Thoracic aorta (tissue), 2 donors: ENCODE measurements at places on chromosomes 5 and 9. TPM values are rescaled to one million over a fixed set of nuclear protein-coding genes. Genes with fewer than 3 reads are reported as not detected.

The SLC6A7 gene
- not detected for total RNA-seq

The OR1Q1 gene
- total RNA-seq = not detected

The STPG3 gene
- not detected for total RNA-seq

The PDE8B gene
- total RNA-seq = 22.7 TPM

The CREBRF gene
- 39.3 TPM for total RNA-seq

The OR2K2 gene
- total RNA-seq = not detected

The FOXI1 gene
- not detected for total RNA-seq

The SPATA31E1 gene
- total RNA-seq = not detected

The SH3TC2 gene
- total RNA-seq = 1.1 TPM

The CLIC3 gene
- total RNA-seq = 8.7 TPM

The SLC6A3 gene
- total RNA-seq = not detected

The NDUFS6 gene
- total RNA-seq = 26.5 TPM

The AK8 gene
- total RNA-seq = 0.54 TPM

The IL5 gene
- not detected for total RNA-seq

The CDKN2A gene
- total RNA-seq = 10.3 TPM
